Mesendoderm (in vitro differentiated cells): ENCODE measurements at places on chromosomes 16 and 17.

GRCh38 chr17:2721603-2722002, 10.0 kb upstream of the CLUH start:
- H3K4me1 ChIP-seq = peaks cover 2% of the 10 kb centered on the region
- H3K27ac ChIP-seq = no peak overlapping the region
- no peaks in the 10 kb centered on the region for H3K27me3 ChIP-seq
- no peaks in the 10 kb centered on the region for H3K36me3 ChIP-seq
- H3K4me3 ChIP-seq = no peak overlapping the region
- no peak for DNase-seq

- H3K36me3 ChIP-seq = no peaks in the 10 kb centered on the region
- no peaks in the 10 kb centered on the region for H3K27me3 ChIP-seq
Observed at GRCh38 chr17:41335747-41336146, 14.9 kb downstream of the KRT33A start.

DNA sequence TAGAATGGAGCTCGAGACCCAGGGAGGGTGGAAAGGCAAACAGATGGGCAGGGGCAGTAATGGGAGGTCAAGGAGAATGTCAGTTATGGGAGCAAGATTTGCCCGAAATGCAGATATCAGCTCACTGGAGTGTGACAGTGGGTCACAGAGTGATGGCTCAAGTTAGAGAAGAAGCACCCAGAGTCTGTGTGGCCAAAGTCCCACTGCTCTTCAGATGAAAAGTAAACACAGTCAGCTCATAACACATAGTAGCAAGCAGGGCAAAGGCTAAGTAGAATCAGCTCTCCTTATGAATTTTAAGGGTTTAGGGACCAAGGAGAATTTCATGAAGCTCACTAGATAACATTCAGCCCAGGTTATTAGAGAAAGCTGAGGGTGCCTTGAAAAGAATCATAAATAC, 264.9 kb upstream of the MON1B start:
- no peaks in the 10 kb centered on the region for H3K36me3 ChIP-seq
- DNase-seq = no peak
- no peaks in the 10 kb centered on the region for H3K4me1 ChIP-seq
- H3K27ac ChIP-seq = no peak overlapping the region
- no peak overlapping the region for H3K4me3 ChIP-seq

DNA sequence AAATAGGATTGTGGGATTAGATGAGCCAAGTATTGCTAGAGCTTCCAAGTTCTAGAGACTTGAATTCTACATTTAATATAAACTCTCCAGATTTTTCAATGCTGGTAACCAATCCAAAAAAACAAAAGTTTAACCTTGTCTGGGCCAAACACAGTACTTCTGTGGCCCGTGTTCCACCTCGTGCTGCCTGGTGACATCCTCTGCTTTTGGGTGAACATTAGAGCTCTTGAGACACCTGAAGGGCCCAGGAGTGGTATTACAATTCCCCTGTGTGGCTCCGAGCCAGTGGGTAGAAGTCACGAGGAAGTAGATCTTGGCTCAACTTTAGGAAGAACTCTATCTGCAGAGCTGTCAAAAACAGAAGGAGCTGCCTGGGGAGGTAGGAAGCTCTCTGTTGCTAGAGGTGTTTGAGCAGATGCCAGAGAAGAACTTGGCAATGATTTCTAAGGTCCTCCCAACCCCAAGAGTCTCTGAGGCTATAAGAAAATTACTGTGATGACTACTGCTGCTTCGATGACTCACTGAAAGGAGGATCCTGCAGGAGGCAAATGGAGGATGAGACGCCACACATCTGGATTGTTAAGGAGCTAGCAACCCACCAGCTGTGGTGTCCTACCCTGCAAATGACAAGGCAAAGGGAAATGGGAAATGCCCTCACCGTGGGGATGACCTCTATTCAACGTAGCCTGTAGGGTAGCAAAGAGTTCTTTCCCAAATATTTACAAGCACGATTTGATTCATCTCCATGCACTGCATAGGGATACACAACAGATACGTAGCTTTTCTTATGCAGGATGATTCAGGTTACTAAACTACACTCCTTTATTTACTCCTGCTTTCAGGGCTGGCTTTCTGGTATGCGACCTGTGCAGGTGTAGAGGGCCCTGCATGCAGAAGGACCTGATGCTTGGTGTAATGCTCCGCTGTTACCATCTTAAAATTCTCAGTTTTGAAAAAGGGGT, 45.8 kb upstream of the GAS7 start:
- no peaks in the 10 kb centered on the region for H3K4me1 ChIP-seq
- H3K4me3 ChIP-seq = no peak overlapping the region
- no peaks in the 10 kb centered on the region for H3K27me3 ChIP-seq
- no peak for DNase-seq
- no peaks in the 10 kb centered on the region for H3K36me3 ChIP-seq
- H3K27ac ChIP-seq = no peak overlapping the region

DNA sequence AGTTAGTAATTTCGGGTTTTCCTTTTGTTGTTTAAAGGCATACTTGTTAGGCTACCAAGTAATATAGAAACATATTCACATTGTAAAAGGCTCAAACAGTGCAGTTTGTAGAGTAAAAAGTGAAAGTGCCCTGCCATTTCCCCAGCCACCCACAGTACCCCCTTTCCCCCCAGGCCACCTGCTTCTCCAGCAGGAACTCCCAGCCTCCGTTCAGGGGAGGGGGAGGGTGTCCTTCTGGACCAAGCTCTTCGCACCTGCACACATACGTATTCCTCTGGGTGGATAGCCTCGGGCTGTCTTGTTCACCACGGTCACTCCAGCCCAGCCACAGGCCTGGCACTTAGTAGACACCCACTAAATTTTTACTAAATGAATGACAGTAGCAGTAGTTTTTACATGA, 144.5 kb downstream of the CLEC16A start:
- no peak overlapping the region for H3K4me3 ChIP-seq
- H3K36me3 ChIP-seq = no peaks in the 10 kb centered on the region
- H3K27ac ChIP-seq = no peak overlapping the region
- peaks cover 6% of the 10 kb centered on the region for H3K4me1 ChIP-seq
- no peaks in the 10 kb centered on the region for H3K27me3 ChIP-seq

DNA sequence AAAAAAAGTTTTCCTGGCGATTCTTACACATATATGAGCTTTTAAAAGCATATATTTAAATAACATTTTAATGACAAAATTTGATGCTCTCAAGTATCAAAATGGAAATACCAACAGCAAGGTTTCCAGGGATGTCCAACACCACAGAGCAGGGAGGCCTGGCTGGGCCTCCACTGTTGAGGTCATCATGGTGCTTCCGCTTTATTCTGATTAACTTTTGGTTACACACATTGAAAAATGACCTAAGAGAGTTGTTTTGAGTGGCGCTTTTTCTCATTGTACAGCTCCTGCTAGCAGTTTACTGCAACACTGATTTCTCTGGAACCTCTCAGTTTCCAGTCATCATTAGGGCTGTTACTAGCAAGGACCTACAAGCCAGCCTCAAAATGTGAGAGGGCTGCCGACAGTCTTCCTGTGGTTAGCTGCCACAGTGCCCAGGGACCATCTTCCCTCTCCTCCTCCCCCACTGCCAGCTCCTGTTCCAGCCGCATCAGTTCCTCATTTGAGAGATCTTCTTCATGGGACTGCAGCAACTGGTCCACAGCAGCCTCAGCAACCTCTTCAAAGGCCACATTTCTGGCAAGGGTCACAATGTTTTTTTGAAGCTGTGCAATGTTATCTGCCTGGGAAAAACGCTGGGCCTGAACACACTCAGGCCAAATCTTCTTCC, 21.3 kb downstream of the DEF8 start:
- DNase-seq = no peak
- H3K4me1 ChIP-seq = peaks cover 7% of the 10 kb centered on the region
- H3K27me3 ChIP-seq = no peaks in the 10 kb centered on the region
- H3K27ac ChIP-seq = no peak overlapping the region
